ENCODE measurements at places on chromosomes 5 and 9.

GRCh38 chr5:140328036-140328764, 18.2 kb downstream of the HBEGF start:
- DNase-seq: no peak

GRCh38 chr5:132221781-132222648, 5.6 kb downstream of the P4HA2 start:
- DNase-seq: no peak

- no peak for DNase-seq
These were observed 331.6 kb downstream of the CDH12 start for GRCh38 chr5:22521521-22521920.

DNA sequence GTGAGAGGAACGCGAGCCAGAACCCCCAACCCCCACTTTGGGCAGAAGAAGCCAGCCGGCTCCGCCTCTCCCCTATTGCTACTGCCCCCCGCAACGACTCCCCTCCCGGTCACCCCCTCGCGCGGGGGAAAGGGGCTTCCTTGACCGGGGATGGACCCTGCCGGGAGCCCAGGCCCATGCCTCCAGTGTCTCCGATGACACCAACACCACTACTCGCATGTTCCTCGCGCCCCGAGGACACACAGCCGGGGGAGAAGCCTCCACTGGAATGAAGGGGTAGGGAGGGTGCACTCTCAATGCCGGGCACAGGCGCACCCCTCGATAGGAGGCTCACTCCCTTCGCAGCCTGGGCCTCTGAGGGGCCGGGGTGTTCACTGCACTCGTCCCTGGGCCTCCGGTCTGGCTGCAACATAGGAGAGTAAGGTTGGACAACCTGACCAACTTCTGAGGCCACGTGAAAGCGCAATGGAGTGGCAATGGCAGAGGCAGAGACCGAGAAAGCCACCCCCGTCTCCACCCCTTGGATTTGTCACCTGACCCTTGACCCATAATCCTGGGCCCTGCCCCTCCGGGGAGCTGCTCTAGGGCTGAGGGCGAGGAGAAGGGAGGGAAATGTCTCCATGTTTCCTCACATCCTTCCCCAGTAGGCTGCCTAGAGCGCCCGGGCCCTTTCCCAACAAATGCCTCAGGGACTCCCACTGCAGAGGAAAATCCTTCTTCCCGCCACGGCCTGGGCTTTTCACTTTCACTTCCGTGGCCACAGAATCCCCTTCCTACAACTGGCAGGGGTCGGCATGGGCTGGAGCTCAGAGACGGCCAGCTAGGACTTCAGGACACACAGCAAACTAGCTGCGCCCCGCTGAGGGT, 1.1 kb upstream of the CNTFR start:
- DNase-seq: no peak

GRCh38 chr9:91921371-91921770, 28.7 kb downstream of the ROR2 start:
- DNase-seq: no peak

DNA sequence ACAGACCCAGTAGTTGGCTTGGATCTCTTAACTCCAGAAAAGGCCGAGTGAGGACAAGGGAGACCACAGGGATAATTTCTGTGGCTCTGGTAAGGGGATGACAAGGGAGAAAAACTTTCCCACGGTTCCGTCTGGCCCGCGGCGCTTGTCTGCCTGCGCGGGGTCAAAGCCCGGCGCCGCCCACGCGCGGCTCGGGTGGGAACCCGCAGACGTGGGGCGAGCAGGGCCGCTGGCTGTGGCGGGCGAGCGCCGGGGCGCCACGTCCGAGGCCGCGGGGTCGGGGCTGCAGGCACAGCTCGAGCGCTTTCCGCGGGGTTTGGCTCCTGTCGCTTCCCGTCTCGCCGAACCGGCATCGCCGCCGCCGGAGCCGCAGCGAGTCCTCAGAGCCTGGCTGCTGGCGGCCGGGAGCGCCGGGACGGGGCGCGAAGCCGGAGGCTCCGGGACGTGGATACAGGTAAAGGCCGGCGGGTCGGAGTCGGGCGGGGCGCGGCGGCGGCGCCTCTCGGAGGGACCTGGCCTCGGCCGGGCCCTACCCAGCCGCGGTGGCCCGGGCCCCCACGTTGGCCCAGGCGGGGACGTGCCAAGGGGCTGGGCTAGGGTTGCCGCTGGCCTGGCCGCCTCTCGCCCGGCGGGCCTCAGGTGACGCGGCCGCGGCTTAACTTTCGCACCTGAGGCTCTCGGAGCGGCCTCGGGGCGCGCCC, at the start of gene RNF180:
TSS of gene RNF180 (plus strand) at position 344 of the 701 bp plus-strand sequence. CDS start 34,965 bp downstream, outside the sequence.
- peak; percentile 77 for DNase-seq

DNA sequence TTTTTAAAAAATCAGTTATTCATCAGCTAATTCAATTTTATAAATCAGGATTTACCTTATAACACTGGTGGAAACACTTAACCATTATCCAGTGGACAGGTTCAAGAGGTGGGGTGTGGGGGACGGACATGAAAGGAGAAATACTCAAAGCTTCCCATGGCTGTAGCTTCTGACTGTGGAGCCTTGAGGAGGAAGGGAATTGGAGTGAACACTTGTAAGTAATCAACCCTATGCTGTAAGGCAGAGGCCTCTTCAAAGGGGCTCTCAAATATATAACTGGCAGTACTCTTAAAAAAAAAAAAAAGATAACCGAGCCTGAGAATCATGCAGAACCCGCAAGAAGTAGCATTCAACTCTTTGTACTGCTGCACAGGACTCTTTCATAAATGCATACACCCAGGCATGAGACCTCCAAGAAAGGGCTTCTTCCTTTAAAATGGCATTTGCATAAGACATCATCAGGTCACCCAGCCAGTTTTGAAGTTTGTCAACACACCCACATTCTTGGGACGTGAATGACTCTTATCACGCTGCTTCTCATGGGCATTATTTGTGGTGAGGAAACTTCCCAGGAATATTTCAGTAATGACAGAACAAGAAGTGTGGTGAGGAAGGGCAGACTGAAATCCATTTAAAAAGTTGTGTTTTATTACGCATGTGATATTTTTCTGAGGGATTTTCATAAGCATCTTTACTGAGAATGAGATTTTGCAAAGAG, 8.1 kb downstream of the OSMR start:
- DNase-seq: no peak

- no peak for DNase-seq
These were observed 41.4 kb downstream of the RGS3 start for GRCh38 chr9:113504725-113505590.

GRCh38 chr5:160271836-160272235, 40.5 kb downstream of the CCNJL start:
- no peak for DNase-seq

DNA sequence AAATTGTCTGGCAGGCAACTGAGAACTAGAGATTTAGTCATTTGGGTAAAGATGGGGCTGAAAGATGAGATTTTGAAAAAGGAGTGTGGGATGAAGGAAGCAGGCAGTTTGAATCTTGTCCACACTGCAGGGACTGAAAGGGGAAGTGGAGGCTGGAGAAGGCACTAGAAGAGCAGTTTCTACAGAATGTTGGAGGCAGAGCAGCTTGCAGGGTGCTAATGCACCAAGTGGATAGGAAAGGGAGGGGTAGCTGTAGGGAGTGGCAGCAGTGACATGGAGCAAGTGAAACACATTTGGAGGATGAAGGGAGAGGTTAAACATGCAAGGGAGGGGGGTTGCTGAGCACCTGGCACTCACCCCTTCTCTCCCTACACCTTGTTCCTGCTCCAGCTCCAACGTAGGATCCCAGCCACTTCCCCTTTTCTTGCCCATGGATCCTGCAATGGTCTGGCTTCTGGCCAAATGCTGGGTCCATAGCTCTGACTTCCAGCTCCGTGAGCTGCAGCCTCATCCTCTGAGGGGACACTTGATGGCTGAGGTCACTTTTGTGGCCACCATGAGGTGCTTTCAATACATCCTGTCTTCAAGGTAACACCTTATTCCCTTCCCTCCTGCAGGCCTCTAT, 30.0 kb upstream of the FGD3 start:
- DNase-seq: no peak

GRCh38 chr5:11121885-11122284, 360.9 kb upstream of the DAP start:
- no peak for DNase-seq

- DNase-seq: peak; percentile 37
These were observed 204.5 kb downstream of the DENND1A start for GRCh38 chr9:123725389-123725788.

- DNase-seq: no peak
These were observed 166.8 kb downstream of the COL23A1 start for GRCh38 chr5:178423431-178423830.

DNA sequence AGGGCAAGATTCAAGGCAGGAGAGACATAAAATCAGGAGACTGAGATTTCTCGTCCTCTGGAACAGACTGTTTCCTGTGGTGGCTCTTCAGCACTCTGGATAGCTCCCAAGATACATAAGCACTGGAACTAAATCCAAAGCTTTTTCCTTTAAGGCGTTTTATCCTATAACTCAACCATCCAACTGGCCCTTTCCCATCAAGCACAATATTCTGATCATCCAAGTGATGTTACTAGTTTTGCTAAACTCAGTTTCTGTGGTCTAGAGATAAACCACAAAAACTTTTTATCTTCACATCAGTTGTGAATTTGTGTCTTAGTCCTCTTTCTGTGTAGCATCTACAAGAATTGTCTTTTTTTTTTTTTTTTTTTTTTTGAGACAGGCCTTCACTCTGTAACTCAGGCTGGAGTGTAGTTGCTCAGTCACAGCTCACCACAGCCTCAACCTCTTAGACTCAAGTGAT, 299.4 kb downstream of the COX7C start:
- DNase-seq: peak; percentile 40

DNA sequence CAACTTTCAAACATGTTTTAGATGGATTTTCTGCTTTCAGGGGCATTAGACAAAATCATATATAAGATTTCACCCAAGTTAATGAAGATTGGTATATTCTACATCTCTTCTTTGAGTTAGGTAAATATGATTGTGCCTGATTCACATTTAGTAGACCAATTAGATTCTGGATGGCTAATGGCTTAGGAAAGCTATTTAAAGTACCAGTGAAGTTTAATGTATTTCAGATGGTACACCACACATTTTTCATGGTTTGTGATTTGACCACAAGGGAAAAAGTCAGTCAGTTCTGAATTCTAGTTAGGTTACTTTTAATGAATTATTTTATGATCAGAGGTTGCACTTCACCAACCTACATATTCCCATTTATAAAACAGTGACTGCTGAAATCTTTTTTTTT, 409.7 kb downstream of the ADGRV1 start:
- no peak for DNase-seq

- no peak for DNase-seq
These were observed 104.2 kb upstream of the HMHB1 start for GRCh38 chr5:143707806-143708205.

DNA sequence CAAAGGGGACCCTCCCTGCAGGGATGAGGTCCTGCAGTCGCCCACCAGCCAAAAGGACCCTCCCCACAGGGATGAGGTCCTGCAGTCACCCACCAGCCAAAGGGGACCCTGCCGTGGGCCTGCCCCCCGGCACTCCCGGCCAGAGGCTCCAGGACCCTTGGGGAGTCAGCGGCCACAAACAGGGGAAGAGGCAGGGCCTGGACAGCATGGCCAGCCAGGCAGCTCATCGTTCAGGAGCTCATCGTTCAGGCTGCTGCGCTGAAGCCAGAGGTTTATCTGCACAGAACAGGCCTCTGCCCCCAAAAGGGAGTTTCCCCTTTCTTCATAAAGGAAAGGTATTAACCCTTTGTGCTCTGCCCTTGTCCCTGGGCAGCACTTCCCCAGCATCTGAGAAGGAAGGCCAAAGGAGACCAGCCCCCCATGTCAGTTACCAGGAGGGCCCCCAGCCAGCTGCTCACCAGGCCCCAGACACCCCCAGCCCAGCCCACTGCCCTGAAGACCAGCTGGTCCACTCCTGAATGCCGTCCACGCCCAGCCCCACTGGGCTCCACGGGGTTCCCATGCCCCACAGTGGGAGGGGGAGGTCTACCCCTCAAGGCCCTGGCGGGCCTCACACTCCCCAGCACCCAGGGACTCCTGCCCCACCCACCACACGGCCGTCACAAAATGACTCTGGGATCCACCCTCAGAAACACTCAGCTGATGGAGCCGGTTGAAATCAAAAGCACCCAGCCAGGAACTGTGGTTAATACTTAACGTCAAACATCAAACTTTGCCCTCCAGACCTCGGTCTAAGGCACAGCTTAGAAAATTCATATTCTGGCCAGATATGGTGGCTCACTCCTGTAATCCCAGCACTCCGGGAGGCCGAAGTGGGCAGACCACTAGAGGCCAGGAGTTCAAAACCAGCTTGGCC, 6.3 kb downstream of the SLC12A7 start:
- DNase-seq: no peak

- DNase-seq: no peak
These were observed 183.4 kb downstream of the SPOCK1 start for GRCh38 chr5:137315534-137316345.

GRCh38 chr5:131324303-131324702, 60.5 kb downstream of the CDC42SE2 start:
- DNase-seq: no peak

DNA sequence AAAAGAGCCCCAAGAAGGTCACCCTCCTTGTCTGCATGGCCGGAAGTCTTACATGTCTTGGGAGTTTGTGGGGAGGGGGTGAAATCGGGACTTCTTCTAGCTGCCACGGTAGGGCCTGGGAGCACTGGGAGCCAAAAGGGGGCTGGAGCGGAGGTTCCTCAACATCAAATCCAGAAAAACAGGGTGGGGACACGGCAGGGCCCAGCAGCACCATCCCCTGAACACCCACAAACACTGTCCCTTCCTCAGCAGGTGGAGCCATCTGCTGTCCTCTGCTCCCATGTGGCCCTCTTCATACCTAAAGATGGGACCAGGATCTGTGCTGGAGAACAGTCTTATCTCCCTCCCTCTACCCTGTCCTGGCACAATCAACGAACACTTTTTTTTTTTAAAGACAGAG, 2.7 kb downstream of the TERT start:
- peak; percentile 1 for DNase-seq

DNA sequence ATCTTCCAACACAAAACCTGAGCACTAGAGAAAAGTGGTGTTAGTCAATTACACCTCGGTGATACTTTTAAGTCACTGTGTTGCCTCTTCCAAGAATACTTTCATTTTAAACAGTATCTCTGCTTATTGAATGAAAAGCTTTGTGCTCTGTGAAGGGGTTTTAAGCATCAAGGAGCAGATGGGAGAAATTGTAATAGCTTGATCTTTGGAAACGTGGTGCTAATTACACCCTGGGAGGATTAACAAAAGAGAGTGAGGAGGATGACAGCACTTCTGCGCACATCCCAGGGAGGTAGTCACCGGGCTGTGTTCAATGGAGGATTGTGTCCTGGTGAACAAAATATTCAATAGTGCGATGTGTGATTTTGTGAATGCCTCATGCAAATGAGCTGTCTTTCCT, 477.4 kb upstream of the ADAMTS16 start:
- no peak for DNase-seq

GRCh38 chr5:153523211-153523610, 32.7 kb downstream of the GRIA1 start:
- no peak for DNase-seq

DNA sequence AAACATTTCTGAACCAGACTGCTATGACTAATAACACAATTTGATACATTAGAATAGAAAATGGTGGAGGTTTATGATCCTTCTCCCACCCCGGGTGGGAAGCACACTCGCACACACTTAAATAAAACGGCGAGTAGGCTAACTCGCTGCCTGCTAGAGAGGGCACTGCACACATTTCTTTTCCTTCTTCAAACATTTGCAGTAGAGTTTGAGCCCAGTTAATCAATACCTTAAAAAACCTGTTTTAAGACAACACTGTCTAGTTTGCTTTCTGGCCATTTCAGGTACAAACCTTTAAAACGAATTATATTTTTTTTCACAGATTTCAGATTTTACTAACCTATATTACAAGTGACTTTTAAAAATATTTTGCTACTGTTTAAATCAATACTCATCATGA, 63.5 kb downstream of the EFNA5 start:
- no peak for DNase-seq
